Activated CD4-positive, alpha-beta T cell treated with anti-CD3 and anti-CD28 coated beads, Interleukin-2, amount 50 U/mL, for 24 hours (primary cell): ENCODE measurements at places on chromosomes 3 and 15.

DNA sequence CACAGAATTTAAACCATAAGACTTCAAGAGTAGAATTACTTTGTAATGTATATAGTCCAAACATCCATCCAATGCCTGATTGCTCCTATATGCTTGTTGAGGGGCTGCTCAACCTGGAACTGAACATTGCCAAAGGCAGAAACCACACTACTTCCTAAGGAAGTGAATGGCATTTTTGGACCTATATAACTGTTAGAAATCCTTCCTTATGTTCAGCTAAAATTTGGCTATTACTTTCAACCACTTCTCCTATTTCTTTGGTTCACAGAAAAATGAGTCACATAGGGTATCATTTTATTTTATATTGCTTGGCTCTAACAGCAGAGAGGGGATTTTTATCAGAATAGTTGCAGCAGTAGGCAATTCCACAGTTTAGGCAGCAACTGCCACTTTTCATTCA, 342.1 kb downstream of the SLC9A9 start:
- DNase-seq: no peak

GRCh38 chr15:41207687-41208448, 22.7 kb downstream of the EXD1 start:
- DNase-seq: no peak

DNA sequence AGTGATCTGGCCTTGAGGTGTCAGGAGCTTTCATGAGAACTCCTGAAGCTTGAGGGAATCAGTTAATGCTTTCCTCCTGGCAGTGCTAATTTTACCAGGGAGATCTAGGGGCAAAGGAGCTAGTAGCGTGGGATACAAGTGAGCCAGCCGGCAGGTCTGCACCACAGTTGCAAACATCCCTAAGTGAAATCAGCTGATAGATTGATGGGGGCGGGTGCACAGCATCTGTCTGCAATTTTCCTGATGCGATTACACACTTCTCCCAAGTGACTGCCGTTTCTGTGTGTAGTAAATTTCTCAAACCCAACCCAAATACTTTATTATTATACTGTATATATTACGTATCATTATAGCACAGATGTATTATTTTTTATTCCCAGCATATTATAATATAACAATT, 304.5 kb downstream of the AGBL1 start:
- DNase-seq: no peak

- DNase-seq: no peak
These were observed 109.4 kb downstream of the ATP8B4 start for GRCh38 chr15:50009634-50010033.

DNA sequence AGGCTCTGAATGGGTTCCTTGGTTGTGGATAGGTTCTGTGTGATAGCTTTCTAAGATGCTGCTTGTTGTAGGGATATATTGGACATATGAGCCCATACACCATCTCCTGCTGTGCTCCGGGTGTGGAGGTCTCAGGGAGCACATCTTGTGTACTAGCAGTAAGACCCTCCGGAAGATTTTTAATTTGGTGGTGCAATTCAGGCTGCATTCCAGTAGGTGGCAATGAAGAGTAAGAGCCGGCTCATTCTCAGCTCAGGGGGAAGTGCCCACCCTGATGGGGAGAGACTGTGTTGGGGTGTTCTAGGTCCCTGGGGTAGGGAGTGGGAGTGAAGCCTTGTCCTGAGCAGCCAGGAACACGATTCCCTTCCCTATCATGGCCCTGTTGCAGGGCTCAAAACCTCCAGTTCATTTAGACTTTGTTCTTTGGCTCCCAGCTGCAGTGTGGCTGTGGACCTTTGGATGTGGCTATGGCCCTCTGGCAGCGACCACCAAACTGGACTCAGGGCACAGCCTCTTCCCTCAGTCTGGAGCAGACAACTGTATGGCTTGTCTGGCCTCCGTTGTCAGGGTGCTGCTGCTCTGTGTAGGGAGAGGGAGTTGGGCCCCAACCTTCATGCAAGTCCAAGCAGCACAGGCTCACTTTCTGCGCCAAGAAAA, 104.7 kb downstream of the UNC13C start:
- no peak for DNase-seq
